GM12892 (cell line): ENCODE measurements at places on chromosomes 2 and 18.

- no peak for DNase-seq
These were observed 1599.3 kb upstream of the PIK3C3 start for GRCh38 chr18:40355726-40356125.

- no peak for DNase-seq
These were observed 328.4 kb upstream of the MAP2 start for GRCh38 chr2:209095432-209095831.

DNA sequence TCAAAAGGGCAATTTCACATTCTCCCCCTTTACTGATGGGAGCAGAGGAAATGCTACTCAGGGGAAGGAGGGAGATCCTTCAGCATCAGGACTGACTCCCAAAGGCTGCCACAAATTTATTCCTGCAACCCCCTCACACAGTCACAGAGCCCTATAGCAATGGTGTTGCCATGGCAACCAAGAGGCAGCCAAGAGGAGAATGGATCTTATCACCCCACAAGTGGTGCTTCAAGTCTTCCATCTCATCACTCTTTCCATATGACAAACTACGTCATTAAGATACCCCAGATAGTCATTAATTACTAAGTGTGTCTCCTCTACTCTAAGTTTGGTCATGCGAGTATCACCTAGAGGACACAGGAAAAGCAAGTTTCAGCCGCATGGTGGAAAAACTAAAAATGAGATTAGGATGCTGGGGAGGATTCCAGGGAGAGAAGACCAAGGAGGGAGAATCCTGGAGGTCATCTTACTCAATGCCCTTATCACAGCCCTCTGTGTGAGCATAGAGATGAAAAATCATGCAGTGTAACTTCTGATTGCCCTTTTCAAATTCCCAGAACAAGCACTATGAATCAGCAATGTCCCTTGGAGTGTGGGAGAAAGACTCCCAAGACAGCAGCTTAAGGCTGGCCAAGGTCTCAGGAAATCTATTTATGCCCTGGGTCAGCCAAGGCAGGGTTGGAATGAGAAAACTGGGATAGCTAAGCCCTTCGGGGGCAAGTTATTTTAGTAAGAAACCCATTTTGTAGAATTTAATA lies 885.7 kb upstream of the KLHL29 start:
- DNase-seq: no peak

DNA sequence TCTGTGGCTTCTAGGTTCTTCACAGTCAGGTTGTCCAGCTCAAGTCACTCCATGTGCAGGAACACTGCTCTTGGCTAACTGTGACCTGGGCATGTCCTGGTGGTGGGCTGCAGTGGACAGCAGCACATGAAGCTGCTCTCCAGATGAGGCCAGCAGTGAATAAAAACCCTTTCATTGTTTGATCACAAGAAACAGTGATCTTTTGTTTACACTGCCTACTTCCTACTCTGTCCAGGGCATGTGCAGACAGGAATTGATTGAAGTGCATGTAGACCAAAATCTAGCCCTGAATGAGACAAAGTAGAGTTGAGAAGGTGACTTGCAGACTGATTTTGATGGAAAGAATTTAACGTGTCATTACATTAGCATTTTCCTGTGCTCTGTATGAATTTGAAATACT lies 34.9 kb downstream of the BCL2L11 start:
- no peak for DNase-seq

DNA sequence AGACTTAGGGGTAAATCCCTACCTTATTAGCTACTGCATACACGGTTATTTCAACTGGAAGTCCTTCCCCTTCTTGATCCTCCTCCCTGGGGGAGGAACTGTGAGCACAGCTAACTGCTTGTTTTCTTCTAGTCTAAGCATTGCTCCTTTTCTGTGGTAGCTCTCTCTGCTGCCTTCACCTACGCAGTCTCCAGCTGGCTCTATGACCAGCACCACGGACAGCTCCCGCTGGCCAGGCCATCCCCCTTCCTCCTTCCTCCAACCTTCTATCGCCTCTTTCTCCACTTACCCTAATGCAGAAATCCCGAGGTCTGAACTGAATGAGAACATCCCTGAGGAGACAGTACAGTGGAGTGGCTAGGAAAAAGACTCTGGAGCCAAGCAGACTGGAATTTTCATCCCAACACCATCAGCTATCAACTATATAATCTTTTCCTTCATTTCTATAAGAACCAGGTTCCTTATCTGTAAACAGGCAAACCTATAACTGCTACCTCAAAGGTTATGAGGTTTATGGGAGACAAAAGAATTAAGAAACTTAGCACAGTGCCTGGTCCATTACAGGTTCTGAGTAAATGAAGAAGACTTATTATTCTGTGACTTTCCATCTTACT lies 4.7 kb upstream of the CFAP65 start:
- DNase-seq: no peak

GRCh38 chr2:138601458-138602165 lies 100.0 kb downstream of the SPOPL start:
- no peak for DNase-seq

DNA sequence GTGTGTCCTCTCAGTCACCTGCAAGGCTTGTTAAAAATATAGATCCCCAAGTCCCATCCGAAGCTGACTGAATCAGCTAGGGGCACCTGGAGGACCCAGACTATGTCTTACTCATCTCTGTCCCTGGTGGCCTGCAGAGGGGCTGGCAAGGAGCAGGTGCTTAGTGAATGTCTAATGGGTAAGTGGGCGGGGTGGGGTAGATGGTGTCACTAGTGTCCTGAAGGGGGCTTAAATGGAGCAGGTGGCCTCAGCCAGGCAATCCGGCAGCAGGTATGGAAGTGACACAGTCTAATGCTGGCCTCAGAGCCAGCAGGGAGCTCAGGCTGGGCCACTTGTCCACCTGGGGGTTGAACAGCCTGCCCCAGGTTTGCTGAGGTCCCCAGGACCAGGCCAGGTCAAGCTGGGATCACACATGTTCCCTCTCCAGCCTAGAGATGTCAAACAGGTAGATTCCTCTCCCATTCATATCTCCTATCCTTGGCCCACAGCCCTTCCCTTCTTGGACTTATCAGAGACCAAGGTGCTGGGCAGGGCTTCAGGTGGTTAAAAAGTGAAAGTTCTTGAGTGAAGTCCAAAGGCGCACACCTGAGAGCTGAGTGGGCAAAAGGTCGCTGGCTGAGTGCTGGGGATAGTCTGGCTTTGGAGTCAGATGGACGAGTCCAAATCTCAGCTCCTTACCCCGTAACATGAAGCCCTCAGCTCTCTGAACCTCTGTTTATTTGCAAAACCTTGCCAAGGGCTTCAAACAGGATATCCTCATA lies 1.7 kb downstream of the STEAP3 start:
- no peak for DNase-seq

DNA sequence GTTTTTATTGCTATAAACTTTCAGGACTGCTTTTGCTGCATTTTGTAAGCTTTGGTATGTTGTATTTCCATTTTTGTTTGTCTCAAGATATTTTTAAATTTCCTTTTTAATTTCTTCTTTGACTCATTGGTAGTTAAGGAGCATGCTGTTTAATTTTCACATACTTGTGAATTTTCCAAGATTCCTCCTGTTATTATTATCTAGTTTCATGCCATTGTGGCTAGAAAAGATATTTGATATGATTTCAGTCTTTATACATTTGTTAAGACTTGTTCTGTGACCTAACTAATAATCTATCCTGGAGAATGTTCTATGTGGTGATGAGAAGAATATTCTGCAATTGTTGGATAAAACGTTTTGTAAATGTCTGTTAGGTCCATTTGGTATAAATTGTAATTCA lies 62.1 kb downstream of the NUP35 start:
- DNase-seq: no peak

DNA sequence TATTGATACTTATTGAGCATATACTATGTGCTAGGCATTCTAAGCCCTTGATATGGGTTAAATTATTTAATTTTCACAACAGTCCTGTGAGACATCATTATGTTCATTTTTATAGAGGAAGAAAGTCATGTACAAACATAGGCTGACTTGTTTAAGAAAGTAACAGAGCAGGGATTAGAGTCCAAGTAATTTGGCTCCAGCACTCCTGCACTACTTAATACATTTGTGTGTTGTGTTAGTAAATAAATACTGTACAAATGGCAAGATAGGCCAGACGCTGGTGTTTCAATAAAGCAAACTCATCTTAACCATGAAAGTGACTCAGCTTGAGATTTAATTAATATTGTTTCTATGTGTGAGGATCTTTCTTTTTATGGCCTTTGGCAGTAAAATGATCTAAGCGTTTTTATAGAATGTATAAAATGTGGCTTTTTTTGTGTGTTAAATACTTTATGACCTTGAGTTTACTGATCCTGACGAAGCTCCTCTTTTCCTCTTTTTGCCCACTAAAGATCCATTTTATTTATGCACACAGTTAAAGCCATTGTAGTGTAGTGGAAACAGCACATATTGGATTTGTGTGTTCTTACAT lies 21.3 kb downstream of the NBEAL1 start:
- no peak for DNase-seq

DNA sequence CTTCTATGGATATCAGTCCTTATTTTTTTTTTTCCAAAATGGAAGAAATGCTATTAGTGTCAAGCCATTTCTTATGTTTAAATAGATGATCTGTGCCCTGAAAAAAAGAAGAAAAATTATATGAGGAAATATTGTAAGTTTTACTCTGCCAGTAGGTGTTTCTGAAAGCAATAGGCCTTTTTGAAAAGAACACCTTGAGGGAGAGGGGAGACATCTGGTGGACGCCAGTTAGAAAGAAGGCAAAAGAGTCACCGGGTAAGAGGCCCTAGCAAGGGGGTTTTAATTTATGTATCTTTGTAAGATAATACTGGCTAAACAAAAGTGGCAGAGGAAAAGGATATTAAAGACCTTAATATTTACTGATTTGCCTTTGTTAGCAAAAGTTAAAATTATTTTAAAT lies 56.1 kb downstream of the DYNAP start:
- DNase-seq: no peak

DNA sequence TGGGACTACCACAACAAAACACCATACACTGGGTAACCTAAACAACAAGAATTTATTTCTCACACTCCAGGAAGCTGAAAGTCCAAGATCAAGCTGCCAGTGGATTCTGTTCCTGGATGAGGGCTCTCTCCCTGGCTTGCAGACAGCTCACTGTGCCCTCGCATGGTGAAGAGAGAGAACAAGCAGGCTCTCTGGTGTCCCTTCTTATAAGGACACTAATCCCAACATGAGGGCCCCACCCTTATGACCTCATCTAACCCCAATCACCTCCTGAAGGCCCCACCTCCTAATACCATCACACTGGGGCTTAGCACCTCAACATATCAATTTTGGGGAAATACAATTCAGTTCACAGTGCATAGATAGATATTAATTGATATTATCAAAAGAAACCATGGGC lies 83.5 kb downstream of the BIN1 start:
- no peak for DNase-seq

DNA sequence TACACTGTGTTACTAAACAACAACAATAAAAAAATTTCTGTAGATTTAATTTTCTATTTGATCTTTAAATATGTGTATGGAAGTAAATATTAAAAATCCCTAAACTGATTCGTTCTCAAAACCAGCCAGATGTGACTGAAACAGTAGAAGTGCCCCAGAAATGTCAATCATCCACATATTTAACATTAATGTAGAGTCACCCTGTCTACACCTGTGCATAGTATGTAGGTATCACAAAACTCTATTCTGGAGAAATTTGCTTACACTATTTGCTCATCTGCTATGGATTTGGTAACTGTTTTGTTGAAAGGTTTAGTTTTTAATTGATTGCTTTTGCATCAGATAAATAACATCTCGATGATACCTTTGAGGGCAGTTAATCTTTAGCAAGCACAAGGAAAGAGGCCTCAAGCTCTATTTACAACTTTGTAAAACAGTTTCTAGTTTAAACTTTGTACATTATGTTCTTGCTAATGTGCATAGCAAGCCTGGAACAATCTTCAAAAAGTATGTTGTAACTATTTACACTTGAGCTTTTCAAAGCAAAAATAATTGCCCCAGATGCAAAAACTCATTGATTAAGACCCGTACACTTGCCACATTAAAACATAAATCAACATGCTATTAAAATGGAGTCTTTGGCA lies 76.8 kb downstream of the PPP1R1C start:
- no peak for DNase-seq
